ENCODE measurements at places on chromosomes 16 and 17.

DNA sequence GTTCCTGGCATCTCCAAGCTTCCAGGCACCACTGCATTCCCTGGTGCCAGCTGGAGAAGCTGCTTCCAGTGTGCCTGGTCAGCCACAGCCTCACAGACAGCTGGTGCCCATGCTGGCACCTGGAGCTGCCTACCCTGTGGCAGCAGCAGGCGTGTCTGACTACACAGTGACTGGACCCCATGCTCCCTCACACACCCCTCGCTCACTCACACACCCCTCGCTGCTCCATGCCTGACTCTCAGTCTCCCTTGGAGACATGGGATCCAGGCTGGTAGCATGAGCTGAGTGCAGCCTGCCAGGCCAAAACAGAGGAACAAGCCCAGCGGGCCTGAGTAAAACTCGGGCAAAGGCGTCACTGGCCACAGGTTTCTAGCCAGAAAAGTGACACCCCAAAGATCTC lies 59.1 kb upstream of the SMIM36 start:
- no peak for DNase-seq

DNA sequence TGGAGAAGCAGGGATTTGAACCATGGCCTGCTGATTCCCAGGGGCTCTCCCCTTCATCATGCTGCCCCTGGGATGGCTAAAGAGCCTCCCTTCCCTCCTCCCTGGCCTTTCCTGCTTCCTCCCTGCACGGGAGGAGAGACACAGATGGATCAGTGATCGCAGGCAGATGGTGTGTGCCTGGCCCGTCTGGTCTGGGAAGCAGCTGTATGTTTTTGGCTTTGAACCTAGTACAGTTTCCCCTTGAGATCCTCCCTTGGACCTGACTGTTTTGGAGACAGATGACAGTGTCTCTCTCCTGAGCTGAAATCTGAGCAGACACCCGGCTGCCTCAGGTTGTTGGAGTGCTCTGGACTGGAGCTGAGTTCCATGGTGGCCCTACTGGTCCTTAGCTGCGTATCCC lies 29.0 kb upstream of the ATP2C2 start:
- no peak for DNase-seq

DNA sequence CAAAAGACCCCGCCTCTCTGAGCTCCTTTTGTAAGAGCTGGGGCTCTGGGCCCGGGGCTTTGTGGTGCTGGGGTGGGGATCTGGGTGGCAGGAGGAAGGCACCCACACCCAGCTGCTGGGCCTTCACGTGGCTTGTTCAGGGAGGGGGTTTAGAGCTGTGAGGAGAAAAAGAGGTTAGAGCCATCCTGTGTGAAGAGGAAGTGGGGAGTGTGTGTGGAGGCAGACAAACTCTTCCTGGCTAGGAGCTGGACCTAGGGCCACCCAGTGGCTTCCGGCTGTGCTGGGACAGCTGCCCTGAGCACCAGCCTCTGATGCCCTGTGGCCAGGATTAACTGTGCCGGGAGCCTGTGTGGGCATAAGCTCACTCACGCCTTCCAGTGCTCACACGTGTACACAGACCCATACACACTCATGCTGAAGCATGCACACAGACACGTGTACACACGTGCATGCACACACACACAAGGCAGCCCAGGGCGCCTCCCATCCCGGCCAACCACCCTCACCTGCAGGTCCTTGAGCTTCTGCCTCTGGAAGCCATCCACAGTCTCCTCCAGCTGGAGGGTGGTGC lies 7.4 kb downstream of the CIBAR2 start:
- no peak for DNase-seq

- DNase-seq: no peak
These were observed 50.3 kb upstream of the TOX3 start for GRCh38 chr16:52597073-52597771.

DNA sequence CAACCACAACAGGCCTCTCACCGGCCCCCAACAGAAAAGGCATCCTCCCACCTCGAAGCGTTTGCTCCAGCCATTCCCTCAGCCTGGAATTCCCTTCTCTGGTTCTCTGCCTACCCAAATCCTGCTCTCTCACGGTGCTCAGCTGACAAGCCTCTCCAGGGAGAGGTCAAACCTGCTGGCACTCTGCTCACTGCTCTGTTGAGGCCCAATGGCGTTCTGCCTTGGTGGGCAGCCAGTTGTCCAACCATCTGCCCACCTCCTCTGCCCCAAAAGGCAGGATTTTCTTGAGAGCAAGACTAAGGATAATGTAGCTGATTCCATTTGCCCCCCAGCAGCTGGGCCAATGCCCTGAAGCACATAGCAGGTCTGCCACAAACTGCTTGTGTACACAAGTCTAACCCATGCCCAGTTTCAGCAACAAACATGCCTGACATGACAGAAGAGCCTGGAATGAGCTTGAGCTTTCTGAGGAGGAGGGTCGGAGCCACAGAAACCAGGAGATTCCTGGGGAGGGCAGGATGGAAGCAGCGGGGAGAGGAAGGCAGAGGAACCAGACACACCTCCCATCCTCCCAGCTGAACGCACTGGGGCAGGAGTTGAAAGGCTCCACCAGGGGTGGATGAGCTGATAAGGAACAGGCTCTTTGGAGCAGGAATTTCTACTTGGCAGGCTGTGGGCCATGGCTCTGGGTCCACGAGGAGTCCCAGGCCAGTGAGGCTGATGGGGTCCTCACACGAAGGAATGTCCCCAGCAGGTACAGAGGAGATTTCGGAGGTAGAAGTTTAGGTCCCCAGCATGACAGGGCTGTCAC lies 23.9 kb downstream of the ARHGAP27 start:
- DNase-seq: no peak

DNA sequence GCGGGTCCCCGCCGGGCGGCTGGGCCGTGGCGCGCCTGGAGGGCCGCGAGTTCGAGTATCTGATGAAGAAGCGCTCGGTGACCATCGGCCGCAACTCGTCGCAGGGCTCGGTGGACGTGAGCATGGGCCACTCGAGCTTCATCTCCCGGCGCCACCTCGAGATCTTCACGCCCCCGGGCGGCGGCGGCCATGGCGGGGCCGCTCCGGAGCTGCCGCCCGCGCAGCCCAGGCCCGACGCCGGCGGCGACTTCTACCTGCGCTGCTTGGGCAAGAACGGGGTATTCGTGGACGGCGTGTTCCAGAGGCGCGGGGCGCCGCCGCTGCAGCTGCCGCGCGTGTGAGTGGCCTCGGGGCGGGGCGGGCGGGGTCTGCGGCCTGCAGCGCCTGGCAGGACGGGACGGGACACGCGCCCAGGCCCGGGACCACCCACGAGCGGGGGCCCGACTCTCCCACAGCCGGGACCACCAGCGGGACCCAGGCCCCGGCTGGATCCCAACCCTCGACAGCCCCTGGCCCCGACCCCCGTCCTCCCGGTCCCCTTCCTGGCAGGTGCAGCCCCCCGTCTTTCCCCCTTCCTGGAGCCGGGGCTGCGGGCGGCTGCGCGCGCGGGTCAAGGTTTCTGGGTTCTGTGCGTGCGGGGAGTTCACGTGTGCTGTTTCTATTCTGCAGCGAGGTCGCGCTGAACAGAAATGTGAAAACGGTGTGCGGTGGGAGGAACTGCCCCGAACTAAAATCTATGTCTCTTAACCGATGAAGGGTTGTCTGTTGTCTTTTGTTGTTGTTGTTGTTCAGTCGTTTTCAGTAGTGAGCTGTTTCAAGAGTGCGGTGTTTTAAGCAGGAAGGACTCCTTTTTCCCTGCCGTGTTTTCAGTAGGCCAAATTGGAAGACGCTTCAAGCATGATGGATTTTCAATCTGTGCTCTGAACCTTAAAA lies 705 bp downstream of the FOXK2 start:
- DNase-seq: peak; percentile 44

DNA sequence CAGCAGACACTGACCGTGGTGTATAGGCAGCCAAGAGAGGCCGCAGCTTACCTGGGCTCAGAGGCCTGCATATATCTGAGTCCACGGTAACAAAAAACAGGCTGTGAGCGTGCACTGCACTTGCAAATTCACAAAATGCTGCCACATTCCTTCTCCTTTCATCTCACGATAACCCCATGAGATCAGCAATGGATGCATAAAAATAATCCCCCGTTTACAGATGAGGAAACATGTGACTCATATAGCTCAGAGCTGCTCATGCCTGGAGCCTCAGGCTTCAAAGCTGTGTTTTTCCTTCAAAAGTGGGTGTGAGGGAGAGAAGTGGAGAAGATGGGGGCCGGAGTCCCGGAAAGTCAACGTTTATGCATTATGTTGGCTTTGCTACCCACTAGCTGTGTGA lies 118.3 kb upstream of the FOXF1 start:
- no peak for DNase-seq

DNA sequence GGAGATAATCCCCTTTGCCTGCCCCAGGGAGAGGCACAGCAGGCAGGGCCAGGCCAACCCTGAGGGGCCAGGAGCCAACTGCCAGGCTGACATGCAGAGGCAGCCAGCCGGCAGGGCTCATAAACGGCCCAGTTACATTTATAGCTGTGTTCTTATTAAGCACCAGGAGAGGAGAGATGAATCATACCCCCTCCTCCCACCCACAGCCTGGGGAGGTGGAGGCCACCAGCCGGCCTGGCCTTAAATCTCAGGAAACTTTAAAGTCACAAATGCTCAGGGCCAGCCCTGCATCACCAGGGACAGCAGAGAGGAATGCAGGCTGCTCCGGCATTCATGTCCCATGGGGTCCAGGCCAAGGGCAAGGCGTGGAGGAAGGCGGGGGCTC lies 177.2 kb downstream of the TMEM132E start:
- no peak for DNase-seq

- no peak for DNase-seq
These were observed 11.1 kb downstream of the GNPTG start for GRCh38 chr16:1362807-1363206.

DNA sequence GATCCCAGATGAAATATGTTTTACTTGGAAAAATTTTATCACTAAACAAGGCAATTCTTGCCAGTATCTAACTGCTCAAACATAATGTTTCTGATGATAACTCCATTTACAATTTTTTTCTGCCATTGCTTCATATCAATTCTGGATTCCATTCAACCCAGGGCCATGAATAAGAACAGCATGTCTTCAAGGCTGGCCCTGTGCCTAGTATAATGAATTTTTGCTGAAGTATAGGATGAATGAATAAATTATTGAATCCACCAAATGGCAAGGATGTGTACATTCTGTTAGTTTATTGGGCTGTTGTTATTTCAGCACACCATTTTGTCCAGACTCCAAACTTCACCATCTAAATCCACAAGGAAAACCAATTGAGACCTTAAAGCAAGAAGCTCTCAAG lies 414.7 kb downstream of the HS3ST3B1 start:
- DNase-seq: no peak

- DNase-seq: no peak
These were observed 26.0 kb downstream of the KCNJ16 start for GRCh38 chr17:70100983-70101382.

DNA sequence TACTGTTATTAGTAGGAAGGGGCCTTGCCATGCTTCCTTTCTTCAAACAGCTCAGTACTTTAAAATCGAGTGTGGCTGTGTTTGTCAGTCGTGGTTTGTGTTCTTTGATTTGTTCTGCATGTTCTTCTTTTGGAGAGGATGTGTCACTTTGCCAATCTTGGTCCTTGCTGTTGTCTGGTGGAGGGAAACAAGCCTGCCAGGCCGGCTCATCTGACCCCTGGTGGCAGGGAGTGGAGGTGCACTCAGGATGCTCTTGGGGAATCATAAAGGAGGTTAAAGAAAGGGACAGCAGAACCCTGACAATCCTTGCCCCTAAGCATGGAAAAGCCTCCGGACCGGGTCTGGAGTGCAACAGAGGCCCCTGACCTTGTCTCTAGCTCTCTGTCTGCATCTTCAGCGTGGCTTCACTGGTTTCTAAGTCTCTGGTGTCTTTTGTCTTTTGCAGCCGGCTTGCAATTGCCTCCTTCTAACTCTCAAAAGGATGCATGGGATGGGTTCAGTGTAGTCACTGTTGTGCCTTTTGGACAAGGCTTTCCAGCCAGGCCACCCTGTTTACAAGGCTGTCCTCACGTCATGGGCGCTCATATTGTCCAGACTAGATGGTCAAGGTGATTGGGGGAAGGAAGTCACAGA lies 135.8 kb downstream of the WWOX start:
- DNase-seq: peak; percentile 70

All from stimulated activated CD4-positive, alpha-beta T cell treated with anti-CD3 and anti-CD28 coated beads, Interleukin-2, amount 100 ng/mL, for 24 hours (primary cell).